ENCODE measurements at places on chromosomes 5 and 9. TPM values are rescaled to one million over a fixed set of nuclear protein-coding genes. Genes with fewer than 3 reads are reported as not detected.

DNA sequence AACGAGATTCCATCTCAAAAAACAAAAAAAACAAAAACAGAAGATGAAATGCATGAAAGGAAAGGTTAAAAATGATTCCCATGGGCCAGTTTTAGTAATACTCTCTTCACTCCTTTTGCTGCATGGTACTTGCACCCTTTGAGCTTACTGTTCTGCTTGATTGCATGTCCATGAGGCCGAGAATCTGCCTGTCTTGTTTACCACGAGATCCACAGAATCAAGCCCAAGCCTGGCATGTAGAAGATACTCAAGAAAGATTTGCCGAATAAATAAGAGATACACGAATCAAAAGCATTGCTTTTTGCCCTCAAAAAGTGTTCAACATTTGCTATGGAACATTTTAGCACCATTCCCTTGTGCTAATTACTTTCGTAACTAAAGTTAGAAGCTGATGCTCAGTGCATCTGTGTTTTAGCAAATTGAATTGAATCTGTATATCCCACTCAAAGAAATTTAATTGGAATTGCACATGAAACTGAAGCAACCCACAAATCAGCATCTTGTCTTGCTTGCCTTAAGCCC, 1.1 kb downstream of the FAXDC2 start:
- no peak for DNase-seq

GRCh38 chr5:115064380-115064779, 105.3 kb downstream of the TRIM36 start:
- no peak for DNase-seq

DNA sequence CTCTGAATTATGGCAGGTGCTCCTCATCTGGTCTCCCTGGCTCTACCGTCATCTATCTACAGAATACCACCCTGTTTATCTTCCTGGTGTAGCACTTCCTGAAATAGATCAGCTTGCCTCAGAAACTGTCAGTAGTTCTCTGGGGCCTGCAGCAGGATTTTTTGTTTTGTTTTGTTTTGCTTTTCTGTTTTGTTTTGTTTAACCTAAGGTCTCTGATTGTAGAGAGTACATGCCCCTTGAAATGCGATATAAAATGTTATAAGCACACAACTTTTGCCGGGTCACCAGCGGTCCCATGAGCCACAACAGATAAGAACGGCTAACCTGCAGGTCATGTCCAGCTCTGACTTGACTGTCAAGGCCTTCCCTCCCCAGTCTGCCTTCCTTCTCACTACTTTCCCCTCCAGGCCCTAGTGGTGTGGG, 26.6 kb upstream of the CREBRF start:
- DNase-seq, result no peak

DNA sequence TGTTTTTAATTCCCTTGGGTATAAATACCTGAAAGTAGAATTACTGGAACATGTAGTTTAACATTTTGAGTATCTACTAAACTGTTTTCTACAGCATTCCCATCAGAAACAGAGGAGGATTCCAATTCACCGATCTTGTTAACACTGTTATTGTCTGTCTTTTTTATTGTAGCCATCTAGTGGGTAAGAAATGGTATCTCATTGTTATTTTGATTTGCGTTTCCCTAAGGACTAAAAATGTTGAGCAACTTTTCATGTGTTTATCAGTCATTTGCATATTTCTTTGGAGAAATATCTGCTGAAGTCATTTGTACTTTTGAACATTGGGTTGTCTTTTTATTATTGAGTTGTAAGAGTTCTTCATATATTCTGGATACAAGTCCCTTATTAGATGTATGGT, 135.2 kb upstream of the NFIL3 start:
- no peak for DNase-seq

GRCh38 chr9:98067184-98067583, 10.7 kb downstream of the NANS start:
- no peak for DNase-seq

Gene LRRC26
- total RNA-seq, result not detected

Gene FSTL4
- 3.7 TPM for total RNA-seq

Gene NIM1K
- not detected for total RNA-seq

Gene WDR36
- 27.5 TPM for total RNA-seq

Gene ANKRD31
- 1.2 TPM for total RNA-seq

Data from vagina (tissue), 2 donors.